CD4-positive, alpha-beta T cell treated with Interleukin-1 beta for 1 hour (primary cell): ENCODE measurements at places on chromosomes 16 and 17.

GRCh38 chr17:51463353-51463752 is 203.0 kb downstream of the UTP18 start:
- no peak for DNase-seq

GRCh38 chr17:62653826-62654761 is 26.6 kb downstream of the MRC2 start:
- DNase-seq: no peak

GRCh38 chr17:2172077-2172851 is 117.4 kb downstream of the HIC1 start:
- no peak for DNase-seq

GRCh38 chr16:65333283-65333682 is 211.4 kb upstream of the CDH11 start:
- no peak for DNase-seq

DNA sequence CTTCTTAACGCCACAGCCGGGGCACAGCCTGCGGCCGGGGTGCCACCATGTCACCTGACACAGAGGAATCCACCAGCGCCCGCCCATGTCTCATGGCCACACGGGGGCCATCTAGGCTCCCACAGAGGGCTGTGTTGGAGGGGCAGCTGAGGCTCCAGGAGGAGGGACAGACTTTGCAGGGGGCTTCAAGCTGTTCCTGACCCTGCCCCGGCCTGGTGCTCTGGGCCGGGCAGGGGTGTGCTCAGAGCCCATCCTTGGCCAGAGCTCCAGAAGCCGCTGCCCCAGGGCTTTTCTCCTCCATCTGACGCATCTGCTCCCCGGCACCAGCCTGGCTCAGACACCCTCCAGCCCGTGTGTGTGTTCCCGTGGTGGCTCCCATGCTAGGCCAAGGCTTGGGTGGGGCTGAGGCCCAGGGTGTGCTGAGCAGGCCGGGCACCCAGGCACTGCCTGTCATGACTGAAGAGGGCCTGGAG is 7.8 kb upstream of the SLC38A10 start:
- no peak for DNase-seq

DNA sequence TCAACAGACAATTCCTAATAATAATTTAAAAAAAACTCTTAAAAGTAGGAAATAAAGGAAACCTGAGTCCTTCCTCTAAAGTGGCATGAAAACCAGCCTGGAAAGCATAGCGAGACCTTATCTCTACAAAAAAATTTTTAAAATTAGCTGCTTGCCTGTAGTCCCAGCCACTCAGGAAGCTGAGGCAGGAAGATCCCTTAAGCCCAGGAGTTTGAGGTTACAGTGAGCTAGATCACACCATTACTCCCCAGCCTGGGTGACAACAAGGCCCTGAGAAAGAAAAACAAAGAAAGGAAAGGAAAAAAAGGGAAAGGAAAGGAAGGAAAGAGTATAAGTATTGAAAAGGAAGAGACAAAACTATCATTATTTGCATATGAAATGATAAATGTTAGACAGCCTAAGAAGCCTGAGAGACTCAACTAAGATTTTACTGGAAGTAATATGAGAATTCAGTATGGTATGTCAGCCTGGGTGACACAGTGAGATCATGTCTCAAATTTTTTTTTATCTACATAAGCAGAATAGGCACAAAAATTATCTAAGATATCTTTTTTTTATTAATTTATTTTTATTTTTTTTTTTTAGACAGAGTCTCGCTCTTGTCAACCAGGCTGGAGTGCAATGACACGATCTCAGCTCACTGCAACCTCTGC is 113.0 kb downstream of the GOSR1 start:
- DNase-seq: no peak

DNA sequence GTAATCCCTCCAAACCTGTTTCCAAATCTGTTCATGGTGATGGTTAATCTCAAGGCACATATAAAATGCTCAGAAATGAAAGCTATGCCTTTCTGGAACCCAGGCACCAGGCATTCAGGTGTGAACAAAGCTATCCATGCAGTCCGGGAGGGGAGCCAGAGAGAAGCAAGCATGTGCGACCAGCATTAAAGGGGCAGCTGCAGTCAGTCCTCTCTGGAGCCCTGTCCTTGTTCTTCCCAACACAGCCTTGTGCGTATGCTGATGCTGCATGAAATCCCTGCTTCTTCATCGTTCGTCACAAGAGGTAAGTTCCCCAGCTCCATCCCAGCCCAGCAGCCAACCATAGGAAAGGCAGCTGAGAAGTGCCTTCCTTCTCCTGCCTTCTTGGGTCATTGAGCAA is 148.7 kb downstream of the GRIN2A start:
- no peak for DNase-seq

GRCh38 chr16:89040391-89040790 is 53.3 kb upstream of the ACSF3 start:
- DNase-seq: no peak

- no peak for DNase-seq
These were observed 6.5 kb upstream of the PEMT start for GRCh38 chr17:17598003-17598402.

DNA sequence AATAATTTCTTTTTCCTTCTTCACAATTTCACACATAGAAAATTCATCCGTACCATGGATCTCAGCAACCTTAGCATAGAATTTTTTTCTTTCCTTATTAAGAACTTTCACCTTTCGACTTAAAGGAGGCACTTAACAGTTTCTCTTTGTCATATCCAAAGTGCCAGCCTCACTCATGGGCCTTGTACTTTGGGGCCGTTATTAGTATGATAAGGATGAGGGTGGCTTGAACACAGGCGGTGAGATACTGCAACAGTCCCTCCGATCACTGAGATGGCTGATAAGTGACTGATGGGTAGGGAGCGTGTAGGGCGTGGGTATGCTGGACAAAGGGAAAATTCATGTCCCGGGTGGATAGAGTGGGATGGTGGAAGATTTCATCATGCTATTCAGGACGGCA is 85.3 kb downstream of the OR1D5 start:
- DNase-seq: no peak

- DNase-seq: no peak
These were observed 27.8 kb downstream of the NUP88 start for GRCh38 chr17:5391678-5392077.

GRCh38 chr16:73047536-73048291 is at the start of gene ZFHX3:
Gene ZFHX3 (minus strand): TSS chr16:73048128. CDS start chr16:72960145, 87,983 bp downstream.
- DNase-seq: peak; percentile 71

DNA sequence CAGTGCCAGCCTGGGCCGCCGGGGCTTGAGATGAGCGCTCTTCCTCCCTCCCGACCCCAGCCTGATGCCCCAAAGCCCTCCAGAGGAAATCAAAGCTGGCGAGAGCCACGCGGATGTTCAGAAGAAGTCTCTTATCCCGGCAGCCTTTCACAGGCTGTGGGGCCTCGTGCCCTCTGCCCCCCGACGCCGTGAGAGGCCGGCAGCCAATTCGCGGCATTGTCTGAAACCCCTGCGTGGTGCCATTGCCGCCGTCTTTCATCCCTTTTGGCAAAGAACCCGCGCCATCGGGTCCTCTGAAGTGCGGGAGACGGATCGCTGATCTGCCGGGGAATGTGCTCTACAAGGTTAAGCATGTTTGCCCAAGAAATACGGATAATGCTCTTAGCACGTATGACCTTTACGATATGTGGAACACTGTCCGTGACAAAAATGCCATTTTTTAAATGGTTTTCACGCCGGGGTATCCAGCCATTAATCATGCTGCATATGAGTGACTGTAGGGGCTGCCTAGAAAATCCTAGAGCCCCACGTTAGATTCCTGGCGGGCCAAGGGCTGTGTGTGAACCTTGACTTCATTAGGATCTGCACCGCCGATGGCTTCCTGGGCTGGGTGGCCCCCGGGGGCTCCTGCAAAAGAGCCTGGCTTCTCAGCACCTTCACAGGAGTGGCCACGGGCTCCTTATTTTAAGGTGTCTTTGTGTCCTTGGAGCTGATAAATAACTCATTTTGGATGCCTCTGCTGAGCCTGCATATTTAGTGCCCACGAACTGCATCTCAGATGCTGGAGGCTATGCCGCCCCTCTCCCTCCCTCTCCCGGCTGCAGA is 165.1 kb upstream of the TNRC6C start:
- DNase-seq: no peak

- DNase-seq: no peak
These were observed 6.9 kb downstream of the DOK4 start for GRCh38 chr16:57479205-57479975.

DNA sequence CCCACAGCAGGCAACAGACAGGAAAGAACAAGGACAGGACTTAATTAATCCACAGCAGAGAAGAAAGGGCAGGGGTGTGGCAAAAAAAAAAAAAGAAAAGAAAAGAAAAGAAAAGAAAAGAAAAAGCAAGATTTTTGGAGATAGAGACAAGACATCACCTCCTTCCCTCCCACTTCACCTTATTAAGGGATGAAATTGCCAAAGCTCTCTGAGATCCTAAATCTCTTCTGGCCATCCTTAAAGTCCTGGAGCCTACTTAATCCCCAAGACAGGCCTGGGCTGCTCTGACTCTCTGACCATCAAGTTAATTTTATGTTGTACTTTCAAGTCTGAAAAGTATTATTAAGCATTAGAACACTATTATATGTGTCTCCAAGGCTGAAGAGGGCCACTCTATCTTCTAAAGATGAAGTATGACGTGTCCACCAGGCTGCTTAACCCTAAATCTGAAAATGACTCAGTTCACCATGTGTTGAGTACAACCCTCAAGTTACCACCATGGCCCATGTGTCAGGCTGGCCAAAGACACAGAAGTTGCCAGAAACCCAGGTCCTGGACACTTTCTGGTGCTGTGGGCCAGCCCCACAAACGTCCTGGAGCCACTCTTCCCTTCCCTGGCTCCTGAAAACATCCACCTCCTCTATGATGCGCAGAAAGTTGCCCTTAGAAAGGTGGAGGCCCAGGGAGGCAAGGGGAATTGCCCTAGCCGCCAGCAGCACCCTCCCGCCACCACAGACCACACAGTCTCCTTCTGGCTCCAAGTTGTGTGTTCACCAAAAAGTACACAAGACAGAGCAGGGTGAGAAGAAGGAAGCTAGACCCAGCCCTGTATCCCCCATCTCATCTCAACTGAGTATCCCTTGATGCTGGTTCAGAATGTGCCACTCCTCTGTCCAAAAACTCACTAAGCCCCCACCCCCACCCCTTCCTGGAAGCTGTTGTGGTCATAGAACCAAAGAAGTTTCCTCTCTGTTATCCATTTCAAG is 2.7 kb downstream of the SOCS1 start:
- DNase-seq: peak; percentile 64

GRCh38 chr17:65457183-65457582 is 104.3 kb downstream of the AXIN2 start:
- DNase-seq: no peak

- DNase-seq: no peak
These were observed 22.4 kb downstream of the NXPH3 start for GRCh38 chr17:49597928-49598655.

GRCh38 chr17:34865716-34866115 is 95.5 kb downstream of the CCT6B start:
- no peak for DNase-seq

DNA sequence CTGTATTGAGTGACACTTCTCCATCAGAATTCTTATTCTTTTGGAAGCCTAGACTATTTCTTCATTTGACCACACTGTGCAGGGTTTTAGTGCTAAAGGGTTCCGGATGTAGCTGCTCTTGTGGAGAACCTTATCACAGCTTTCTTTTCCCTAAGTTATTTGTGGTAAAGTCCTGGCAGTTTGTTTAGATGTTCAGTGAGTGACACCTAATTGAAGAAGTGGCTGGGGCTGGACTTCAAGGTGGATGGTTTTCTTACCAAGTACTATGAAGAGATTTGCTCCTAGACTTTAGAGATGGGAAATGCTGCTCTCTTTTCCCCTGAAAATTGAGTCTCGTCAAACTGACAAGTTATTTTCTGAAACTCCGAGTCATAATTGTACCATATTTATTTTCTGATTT is 144.0 kb upstream of the TBX2 start:
- DNase-seq: no peak

DNA sequence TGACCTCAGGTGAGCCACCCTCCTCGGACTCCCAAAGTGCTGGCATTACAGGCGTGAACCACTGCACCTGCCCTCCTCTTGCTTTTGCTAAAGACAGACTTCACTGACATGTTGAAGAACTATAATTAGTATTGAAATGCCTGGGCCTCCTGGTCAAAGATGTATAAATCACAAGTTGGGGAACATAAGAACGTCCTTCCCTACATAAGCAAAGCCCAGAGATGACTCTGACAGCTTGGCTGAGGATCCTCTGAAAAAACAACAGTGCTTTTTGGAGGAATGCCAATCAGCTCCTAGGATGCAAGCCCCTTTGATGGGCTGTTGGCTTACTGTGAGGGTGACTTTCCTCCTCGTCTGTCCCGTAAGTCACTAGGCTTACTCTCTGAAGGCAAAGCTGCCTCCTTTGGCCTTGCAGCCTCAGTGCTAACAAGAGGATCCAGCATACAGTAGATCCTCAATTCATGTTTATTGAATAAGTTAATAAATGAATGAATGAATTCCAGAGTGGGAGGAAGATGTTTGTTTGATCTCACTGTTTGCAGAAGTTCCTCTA is 6.3 kb downstream of the APOH start:
- no peak for DNase-seq

- no peak for DNase-seq
These were observed 41.6 kb downstream of the CDH1 start for GRCh38 chr16:68778551-68779231.

- DNase-seq: no peak
These were observed 234.6 kb upstream of the MON1B start for GRCh38 chr16:76956394-76956793.

DNA sequence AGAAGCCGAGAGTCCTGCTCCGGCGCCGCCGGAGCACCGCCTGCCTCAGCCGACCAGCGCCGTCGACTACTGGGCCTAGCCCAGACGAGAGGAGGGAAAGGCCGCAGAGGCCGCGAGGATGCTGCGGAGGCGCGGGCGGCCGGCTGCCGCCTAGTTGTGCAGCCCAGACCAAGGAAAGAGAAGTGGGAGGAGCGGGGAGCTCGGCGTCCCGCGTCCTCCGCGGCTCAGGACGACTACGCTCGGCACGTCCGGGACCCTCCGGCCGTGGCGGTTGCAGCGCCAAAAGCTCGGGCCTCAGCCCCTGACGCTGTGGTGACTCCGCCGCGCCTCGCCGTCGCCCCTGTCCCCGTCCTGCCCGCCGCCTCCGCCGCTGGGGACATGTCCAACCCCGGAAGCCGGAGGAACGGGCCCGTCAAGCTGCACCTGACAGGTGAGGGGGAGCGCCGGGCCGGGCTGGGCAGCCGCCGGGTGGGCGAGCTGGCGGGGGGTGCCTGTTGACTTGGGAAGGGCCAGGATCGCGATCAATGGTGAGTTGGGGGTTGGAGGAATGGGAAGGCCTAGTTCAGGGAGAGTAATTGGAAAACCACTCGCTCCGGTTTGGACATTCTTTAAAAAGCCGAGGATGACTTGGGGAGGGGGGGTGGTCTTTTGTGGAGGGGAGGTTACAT is 37.7 kb downstream of the RNF135 start:
- DNase-seq: peak; percentile 47

DNA sequence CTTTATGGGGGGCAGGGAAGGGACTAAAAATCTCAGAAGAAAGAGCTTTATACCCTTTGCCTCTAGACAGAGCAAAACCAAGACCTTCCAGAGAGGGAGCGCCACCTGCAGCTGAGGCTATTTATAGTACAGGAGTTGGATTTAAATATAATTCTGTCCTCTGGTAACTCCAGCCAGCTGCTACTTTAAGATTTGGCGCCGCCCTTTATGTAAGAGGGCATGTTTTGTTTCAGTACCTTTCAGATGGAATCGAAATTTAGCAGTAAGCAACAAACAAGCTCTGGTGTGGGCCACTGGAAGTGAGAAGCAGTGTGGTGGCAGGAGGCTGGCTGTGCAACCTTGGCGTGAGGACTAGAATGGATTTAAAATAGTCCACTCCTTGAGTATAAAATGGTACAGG is 5.2 kb upstream of the GUCY2D start:
- DNase-seq: no peak
